Mesenteric fat pad (tissue), 1 donor: ENCODE measurements at places on chromosomes 6 and 20. TPM values are rescaled to one million over a fixed set of nuclear protein-coding genes. Genes with fewer than 3 reads are reported as not detected.

Gene KIF25
- 0.93 TPM for total RNA-seq

DNA sequence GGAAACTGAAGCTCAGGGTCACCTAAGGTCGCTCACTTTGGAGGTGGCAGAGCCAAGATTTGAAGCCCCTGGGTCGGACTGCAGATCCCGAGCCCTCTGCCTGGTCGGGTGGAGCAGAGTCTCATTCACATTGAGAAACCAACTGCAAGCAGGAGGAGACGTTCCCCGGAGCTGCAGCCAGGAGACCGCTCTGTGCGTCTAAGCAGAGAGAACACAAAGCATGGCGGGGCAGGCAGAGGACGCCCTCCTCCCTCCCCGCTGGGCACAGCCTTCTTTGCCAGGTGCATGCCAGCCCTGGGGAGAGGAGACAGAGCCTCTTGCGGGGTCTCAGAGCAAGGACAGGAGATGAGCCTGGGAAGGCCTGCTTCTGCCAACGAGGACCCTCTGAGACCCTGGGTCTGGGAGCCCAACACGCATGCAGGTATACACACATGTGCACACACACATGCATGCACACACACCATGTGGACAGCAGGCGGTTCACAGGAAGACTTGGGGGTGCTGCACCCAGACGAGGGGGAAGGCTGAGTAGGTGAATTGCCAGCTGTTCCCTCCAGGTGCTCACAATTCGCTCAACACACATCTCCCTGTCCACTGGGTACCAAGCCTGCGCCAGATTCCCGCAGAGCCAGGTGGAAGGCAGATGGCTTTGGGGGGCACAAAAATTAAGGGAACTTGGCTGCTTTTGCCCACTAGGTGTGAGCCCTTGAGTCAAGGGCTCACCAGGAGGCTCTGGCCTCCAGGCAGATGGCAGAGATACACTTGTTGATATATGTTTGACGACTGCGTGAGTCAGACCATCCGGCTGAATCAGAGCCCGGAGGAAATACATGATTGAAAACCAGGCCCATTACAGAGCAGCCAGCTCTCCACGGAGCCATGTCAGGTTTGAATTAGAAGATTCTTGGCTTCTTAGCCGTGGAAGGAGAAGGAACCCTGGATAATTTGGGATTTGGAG is 5.5 kb upstream of the NTSR1 start:
- no peak for DNase-seq

- DNase-seq: no peak
These were observed 22.2 kb downstream of the TSHZ2 start for GRCh38 chr20:52994184-52994970.

Gene RPS21
- 856 TPM for total RNA-seq

DNA sequence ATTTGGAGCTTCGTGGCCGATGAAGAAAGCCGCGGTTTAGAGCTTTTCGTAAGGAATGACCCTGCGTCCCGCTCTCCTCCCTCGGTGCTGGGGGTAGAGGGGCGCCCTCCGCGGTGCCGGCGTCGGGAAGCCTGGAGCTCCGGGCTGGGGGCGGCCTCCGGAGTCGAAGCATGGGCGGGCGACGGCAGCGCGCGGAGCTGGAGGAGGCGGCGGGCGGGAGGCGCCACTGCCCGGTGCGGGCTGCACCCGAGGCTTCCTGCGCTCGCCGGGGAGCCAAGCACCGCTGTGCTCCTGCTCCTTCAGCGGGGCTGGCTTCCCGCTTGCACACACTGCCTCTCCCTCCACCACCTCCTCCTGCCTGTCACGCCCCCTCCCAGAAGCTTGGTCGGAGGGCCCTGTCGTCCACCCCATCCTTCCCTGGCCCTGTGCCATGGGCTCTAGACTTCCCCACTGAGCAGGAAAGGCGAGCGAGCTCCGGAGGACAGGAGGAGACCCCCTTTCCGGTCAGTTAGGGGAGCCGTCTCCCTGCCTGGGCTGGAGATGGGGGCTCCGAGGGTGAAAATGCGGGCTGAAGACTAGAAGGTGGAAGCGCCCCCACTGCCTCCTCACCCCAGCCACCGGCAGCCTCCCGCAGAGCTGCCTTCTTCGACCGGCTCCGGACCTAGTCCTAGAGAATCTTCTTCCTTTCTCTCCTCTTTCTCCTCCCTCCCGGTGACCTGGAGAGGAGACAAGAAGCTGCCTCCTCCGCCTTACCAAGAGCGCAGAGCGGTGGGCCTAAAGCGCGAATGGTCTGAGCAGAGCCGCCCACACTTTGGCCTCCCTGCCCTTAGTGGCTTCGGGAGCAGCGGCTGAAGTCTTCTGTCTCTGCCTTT is 1.8 kb downstream of the CDH4 start:
- no peak for DNase-seq

Gene CCDC170
- 2.4 TPM for total RNA-seq

Gene ARG1
- total RNA-seq: 10.0 TPM

Gene PPP1R16B
- total RNA-seq: 24.3 TPM

DNA sequence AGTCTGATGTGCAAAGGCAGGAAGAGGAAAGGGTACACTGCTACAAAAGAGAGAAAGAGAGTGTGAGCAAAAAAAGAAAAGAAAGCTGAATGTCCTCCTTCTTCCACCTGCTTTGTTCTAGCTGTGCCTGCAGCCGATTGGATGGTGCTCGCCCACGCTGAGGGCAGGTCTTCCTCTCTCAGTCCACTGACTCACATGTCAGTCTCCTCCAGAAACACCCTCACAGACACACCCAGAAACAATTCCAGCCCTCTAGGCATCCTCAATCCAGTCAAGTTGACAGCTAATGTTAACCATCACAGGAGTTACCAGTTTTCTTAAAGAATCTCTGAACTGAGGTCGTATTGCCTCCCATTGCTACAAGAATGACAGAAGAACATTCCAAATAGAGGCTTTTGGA is 411.9 kb upstream of the SASH1 start:
- DNase-seq: no peak

Gene MLIP
- 0.29 TPM for total RNA-seq

GRCh38 chr6:54810147-54810546 is 36.4 kb upstream of the FAM83B start:
- no peak for DNase-seq

GRCh38 chr6:10266061-10266460 is 148.8 kb downstream of the TFAP2A start:
- no peak for DNase-seq

Gene NNAT
- total RNA-seq: 27.3 TPM

Gene PNPLA1
- 0.32 TPM for total RNA-seq

DNA sequence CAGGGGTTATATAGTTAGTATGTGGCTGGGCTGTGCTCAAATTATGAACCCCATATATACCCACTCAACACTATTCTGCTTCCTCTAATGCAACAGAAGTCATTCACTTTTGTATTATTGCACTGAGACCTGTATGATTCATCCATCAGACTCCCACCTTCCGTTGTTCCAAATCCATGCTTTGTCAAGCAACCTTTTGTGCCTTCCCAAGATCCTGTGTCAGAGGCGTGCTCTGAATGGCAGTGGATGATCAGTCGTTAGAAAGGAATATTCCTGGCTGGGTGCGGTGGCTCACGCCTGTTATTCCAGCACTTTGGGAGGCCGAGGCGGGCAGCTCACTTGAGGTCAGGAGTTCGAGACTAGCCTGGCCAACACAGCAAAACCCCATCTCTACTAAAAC is 103.2 kb downstream of the SH3BGRL2 start:
- DNase-seq: no peak
